ENCODE measurements at places on chromosomes 6 and 20.

GRCh38 chr6:154991207-154991606 lies 3.9 kb upstream of the TIAM2 start:
- DNase-seq: no peak

GRCh38 chr20:1891263-1892118 lies 3.7 kb upstream of the SIRPA start:
- no peak for DNase-seq

DNA sequence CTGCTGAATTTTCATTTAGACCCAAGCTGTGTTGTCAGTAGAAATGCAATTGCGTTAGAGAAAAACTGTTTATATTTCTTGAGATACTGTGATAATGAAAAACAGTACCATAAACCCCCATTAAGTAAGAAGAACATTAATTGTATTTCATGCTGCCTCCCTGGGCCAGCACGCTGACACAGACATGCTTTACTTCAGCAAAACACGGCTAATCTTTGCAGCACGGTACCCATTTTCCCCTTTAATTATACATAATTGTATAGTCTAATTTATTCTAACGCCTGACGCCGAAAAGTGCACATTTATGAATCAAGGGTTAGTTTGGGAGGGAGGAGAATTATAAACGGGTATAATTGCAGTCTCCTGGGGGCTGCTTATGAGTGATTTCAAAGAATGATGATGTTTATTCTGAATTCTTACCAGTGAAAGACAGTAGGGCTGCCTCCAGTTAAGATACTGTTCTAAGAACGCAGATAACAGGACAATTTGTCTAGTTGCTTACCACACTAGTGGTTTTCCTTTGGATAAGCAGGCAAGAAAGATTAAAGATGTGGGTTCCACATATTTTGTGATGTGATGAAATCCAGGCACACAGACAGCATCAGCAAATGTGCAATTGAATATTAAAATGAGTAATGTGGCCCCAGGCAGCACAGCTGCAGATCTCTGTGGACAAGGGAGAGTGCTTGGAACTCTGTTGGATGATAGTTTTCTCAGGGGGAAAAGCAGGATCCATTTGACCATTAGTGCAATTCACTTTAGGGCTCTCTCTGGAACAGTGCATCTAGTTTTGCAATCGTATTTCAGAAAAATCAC lies 4.7 kb upstream of the SULF2 start:
- DNase-seq: no peak

GRCh38 chr6:131017962-131018361 lies 45.1 kb downstream of the EPB41L2 start:
- no peak for DNase-seq

GRCh38 chr20:61749406-61750075 lies 316.1 kb downstream of the TAF4 start:
- no peak for DNase-seq

- DNase-seq: no peak
Measured at GRCh38 chr6:21143645-21144044, 449.9 kb upstream of the SOX4 start.

- no peak for DNase-seq
Measured at GRCh38 chr20:57287007-57287880, 20.8 kb upstream of the BMP7 start.

DNA sequence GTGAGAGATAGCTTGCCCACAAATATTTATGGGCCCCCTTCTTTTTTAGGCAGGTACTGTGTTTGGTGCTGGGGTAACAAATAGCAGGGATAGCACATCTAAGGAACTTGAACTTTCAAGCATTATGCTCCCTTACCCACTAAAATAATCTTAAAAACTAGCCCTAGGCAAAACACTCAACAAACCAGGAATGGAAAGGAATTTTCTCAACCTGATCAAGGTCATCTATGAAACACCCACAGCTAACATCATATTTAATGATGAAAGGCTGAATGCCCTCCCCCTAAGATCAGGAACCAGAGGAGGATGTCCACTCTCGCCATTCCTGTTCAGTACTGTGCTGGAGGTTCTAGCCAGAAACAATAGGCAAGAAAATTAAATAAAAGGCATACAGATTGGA lies 8.7 kb upstream of the SRPK1 start:
- no peak for DNase-seq

GRCh38 chr6:24571361-24571760 lies 74.6 kb downstream of the KIAA0319 start:
- DNase-seq: no peak

DNA sequence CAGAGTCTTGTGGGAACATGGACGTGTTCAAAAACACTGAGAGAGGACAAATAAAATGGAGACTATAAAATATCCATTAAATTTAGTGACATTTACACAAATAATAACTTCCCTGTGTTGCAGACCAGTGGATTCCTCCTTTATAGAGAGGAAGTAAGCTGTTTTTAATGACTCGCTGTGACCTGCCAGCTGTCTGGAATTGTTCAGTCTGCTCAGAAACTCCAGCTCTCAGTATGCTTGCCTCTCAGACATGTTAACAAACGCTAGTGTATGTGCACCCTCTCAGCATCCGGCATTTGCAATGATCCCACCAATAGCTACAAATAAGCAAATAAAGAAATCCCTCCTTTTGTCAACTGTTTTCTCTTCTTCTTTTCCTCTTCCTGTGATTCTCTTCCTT lies 158.0 kb upstream of the TCF21 start:
- DNase-seq: no peak

DNA sequence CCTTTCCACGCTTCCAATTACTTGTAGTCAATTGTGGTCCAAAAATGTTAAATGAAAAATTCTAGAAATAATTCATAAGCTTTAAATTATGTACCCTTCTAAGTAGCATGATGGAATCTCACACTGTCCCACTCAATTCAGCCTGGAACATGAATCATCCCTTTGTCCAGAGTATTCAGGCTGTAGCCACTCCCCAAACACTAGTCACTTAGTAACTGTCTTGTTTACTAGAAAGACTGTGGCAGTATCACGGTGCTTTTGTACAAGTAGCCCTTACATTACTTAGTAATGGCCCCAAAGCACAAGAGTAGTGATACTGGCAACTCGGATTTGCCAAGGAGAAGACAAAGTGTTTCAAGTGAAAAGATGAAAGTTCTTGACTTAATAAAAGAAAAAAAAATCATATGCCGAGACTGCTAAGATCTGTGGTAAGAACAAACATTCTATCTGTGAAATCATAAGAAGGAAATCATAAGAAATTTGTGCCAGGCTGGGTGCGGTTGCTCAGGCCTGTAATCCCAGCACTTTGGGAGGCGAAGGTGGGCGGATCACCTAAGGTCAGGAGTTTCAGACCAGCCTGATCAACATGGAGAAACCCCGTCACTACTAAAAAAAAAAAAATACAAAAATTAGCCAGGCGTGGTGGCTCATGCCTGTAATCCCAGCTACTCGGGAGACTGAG lies 168.5 kb upstream of the SIM1 start:
- no peak for DNase-seq

DNA sequence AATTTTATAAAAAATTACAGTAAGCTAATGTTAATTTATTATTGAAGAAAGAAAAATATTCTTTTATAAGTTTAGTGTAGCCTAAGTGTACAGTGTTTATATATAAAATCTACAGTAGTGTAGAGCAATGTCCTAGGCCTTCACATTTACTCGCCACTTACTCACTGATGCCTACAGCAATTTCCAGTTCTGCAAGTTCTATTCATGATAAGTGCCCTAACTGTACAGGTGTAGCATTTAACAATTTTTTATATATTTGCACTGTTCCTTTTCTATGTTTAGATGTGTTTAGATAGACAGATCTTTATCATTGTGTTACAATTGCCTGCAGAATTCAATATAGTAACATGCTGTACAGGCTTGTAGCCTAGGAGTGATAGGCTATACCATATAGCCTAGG lies 80.1 kb upstream of the HDAC2 start:
- DNase-seq: no peak

DNA sequence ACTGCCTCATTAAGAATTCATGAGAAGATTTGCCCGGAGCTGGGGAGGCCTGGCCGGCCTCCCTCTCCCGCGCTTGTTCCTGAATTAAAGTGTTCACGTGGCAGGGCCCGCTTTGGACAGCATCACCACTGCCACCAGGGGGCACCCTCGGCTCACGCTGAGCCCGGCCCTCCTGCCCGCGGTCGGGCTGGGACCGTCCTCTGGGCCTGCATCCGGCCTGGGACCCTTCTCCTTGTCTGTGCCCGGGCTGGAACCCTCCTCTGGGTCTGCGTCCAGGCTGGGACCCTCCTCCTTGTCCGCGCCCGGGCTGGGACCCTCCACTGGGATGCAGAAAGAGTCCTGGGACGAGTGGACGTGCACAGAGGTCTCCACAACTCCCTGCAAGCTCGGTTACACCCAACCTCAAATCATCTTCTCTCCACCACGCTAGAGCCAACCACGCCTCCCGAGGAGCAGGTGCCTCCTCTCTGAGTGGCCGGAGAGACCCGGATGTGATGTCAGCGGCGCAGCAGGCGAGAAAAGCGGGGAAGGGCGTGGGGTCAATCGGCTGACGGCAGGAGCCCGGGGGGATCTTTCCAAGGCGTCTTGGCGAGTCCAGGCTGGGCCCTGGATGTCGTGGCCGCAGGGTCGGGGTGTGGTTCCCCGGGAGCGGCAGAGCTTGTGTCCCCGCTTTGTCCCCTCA lies 50.9 kb upstream of the DACT2 start:
- DNase-seq: no peak

GRCh38 chr6:84671183-84671582 lies 93.2 kb downstream of the TBX18 start:
- DNase-seq: no peak

DNA sequence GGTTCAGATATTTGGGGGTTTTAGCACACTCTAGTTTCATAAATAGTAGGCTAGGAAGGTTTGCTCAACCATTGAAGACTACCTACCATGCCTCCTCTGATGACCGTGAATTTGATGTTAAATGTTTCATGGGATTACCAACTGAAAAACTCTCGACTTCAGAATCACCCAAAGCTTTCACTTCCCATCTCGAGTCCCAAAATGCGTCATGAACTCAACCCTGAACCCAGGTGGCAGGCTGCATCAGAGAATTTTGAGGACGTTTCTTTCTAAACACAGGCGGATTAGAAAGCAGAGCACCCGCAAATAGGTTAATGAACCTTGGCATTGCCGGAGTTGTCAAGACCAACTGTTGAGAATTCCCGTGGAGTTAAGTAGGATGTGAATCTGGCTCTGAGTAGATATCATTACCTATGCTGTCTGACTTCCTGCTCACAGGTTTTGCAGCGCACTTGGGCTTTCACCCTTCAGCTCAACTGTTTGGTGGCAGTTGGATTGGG lies 98.4 kb upstream of the ADTRP start:
- no peak for DNase-seq

DNA sequence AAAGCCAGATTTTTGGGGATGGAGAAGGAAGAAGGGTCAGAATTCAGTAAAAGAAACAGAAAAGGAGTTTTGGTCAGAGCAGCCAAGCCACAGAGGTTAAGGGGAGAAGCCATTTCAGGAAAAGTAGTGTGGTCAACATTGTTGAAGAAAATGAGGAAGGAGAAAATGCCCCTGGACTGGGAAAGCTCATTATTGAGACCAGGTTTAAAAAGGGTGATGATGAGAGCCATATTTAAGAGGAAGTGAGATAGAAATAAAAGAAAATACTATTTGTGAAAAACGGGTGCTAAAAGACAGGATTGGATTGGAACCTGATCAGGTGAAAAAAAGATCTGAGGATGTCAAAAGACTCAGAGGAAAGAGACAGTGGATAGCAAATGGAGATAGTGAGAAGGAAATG lies 75.8 kb downstream of the CEP162 start:
- DNase-seq: no peak

GRCh38 chr6:3341467-3341866 lies 82.7 kb downstream of the PSMG4 start:
- no peak for DNase-seq

DNA sequence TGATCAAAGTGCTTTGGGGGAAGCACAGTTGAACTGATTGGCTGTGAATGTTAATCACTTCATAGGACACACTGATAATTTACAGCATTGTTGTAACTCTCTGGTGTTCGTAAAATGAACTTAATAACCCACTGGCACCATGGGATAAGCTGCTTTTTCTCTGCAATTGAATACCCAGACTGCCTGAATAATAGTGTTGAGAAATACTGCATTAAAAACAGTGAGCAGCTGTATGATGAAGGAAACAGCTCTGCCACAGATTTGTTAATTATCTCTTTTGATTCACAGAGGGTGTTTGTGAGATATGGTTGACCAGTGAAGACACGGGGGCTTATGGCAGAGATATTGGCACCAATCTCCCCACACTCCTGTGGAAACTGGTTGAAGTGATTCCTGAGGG lies 420.9 kb downstream of the CDKAL1 start:
- no peak for DNase-seq

DNA sequence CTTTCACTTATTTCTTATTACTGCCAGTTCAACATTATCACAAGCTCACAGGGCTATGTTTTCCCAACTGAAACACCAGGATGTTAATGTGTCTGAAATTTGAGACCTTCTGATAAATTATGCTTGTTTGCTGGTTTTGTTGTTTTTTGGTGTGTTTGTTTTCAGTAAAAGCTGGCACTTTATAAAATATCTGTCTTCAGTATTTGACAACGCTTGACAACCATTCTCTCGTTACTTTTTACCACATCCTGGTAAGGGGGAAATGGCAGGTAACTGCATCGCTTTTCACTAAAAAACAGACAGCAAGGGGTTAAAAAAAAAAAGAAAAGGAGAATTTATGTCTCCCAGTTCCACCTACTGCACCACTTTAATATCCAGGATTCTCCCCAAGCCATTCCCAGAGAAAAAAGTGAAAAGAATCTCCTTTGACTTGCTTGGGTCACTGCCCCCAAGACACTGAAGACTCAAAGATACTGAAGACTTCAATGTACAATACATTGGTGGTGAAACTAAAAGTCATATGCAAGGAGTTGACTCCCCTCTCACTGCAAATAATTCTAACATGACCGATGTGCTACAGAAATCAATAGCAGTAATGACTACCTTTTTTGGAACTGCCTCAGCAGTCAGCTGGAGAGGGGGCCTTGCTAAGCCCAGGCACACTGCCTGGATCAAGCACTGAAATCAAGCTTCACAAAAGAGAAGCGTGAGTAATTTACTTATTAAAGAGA lies 88.9 kb downstream of the HIVEP2 start:
- no peak for DNase-seq

DNA sequence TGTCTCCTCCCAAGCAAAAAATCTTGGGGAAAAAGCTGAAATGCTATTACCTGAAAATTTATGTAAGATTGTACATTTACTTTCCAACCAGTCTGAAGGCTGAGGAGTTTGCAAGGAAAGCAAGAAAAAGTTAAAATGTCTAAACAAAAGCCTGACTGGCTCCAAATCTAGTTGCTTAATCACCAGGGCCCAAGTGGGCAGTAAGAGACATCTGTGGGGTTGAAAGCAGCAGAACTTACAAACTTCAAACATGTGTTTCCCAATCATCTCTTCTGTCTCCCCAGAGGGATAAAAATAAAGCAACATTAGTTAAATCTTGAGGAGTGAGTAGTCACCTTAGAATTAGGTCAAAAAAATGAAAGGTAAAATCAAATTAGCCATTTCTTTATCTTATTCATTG lies 98.6 kb downstream of the OGFRL1 start:
- DNase-seq: no peak

- no peak for DNase-seq
Measured at GRCh38 chr6:143765422-143766184, 77.5 kb upstream of the LTV1 start.

DNA sequence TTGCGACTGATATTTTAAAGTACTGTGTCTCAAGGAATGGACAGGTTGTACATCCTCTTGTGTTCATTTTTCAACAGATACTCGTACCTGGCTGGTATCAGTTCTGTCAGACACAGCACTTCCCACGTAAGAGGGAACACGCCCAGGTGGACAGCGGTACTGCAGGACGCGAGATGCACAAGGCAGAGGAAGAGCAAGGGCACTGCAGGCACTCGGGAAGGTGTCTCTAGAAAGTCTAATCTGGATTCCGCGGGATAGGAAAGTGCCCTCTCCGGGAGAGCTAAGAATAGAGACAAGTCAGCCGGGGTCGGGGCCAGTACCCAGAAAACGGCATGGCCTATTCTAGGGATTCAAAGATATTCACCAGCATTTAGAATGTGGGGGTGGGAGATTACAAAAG lies 94.2 kb upstream of the MBOAT1 start:
- DNase-seq: no peak
